ENCODE measurements at places on chromosomes 5 and 9.
A peak's percentile ranks its signal among the peaks of the same experiment; 100 is the strongest.

GRCh38 chr9:136603216-136603615 is 57.4 kb upstream of the NOTCH1 start:
- no peak for DNase-seq

DNA sequence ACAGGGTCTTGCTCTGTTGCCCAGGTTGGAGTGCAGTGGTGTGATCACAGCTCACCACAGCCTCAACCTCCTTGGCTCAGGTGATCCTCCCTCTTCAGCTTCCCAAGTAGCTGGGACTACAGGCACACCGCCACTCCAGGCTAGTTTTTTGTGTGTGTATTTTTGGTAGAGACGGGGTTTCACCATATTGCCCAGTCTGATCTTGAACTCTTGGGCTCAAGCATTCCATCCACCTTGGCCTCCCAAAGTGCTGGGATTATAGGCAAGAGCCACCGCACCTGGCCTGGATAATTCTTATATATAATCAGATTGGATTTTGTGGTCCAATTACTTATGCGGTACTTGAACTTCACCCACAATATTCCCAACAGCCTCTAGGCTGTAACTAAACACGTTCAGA is 19.8 kb downstream of the CCDC69 start:
- no peak for DNase-seq

DNA sequence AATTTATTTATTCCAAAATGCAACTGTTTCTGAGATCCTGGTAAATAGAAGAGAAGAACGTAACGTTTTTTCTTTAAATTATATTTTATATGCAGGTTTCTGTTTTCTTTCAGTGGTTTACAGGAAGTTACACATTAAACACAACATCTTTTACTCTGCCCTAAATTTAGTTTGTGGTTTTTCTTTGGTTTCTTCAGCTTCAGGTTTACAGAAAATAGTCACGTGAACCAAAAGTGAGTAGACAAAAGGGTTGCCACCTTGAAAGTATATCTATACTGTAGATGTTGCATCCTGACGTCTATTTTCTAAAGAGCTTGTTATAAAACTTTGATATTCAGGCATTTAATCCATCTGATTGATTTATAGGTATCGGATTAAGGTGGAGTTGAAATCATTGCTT is 1236.6 kb downstream of the MAT2B start:
- DNase-seq = no peak

GRCh38 chr5:166671811-166672210 is 1619.6 kb upstream of the WWC1 start:
- DNase-seq = no peak

DNA sequence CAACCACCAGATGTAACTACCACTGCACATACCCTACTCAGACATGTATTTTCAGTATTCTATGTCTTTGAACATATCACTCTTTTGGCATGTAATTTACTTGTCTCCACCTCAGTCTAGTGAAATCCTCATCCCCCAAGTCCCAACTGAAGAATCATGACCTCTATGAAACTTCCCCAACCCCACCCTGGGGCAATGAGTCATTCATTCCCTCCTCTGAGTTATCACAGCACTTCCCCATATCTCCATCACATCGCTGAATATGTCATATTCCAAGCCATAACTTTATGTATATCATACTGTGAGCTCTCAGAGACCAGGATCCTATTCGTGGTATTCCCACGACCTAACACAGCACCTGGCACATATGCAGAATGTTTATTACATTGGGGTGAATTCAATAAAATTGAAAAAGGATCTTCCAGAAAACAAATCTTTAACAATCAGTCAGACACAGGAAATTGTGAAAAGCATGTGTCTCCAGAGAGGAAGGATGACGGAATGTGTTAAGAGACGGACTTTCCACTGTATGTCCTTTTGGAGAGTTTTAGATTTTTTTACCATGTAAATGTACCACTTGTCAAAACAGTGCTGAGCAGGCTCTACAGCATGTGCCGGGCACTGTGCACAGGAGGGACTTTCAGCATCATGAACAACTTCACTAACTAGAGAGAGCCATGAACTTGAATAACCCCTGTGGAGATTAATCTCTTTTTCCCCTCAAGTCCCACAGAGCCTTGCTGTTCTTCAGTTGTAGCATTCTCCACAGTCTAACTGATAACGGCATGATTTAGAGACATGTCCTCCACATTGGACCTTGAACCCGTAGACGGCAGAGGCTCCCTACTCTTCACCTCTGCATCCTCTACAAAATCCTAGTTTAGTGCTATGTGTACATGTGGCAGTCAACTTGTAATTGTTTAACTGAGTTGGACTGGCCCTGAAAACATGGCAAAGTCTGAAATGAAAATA is 213.5 kb downstream of the GLIS3 start:
- DNase-seq = peak; percentile 66

- no peak for DNase-seq
These were observed 343.9 kb downstream of the NFIB start for GRCh38 chr9:13970018-13970417.

DNA sequence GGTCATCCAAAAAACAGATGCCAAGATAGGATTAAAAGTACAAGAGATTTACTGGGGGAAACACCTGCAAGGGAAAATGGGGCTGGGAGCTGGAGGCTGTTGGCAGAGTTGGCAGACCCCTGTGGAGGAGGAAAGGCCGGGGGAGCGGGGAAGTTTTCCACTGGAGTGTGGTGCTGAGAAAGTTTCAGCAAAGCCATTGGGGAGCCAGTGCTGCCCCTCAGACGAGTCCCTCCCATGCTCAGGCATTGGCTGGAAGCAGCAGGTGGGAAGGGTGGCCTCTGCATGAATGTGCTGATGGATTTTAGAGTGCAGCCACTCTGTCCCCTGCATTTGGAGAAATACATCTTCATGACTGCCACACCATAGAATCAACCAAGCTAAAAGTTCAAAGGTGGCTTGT is 52.8 kb downstream of the TTC1 start:
- DNase-seq = no peak
